Liver (tissue), 10 donors: ENCODE measurements at places on chromosomes 12 and 14. TPM values are rescaled to one million over a fixed set of nuclear protein-coding genes. Genes with fewer than 3 reads are reported as not detected.

The CDC42BPB gene
- 78.7 TPM for total RNA-seq

The AQP2 gene
- total RNA-seq: not detected

The KRT83 gene
- not detected for total RNA-seq

- DNase-seq: no peak
These were observed 36.8 kb downstream of the YARS2 start for GRCh38 chr12:32718926-32719325.

DNA sequence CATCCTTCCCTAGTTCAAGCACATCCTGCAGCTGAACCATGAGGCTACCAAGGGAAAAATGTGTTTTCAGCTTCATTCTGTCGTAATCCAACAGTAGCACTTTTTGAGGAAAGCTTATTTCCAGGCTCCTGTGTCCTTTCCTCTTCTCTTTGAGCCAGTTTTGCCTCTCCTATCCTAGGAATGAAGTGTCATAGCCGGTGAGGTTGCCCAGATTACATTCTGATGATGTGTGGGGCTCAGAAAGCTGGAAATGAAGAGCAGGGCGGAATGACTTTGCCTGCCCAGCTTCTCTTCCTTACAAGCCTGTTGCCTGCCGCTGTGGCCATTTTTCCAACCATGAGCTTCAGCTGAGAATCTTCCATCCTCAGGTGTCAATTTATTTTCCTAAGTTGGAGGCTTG lies 381.8 kb downstream of the NUAK1 start:
- no peak for DNase-seq

GRCh38 chr14:28157289-28157869 lies 609.2 kb upstream of the FOXG1 start:
- no peak for DNase-seq

DNA sequence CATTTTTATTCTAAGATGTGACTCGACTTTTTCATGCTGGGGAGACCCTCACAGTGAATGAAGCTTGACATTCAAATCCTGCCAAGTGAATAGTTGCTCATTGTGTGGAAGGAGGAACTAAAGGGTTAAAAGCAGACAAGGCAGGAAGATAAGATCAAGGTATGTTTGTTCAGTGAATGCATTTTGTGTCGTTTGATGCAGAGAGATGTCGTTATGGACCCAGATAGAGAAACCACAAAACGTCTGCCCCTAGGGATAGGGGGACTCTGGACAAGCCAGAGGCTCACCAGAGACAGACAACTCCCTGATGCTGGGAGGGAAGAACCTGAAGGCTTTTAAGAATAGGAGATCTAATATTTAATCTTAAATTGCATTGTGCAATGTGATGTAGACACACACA lies 72.5 kb upstream of the MYL2 start:
- DNase-seq: no peak

DNA sequence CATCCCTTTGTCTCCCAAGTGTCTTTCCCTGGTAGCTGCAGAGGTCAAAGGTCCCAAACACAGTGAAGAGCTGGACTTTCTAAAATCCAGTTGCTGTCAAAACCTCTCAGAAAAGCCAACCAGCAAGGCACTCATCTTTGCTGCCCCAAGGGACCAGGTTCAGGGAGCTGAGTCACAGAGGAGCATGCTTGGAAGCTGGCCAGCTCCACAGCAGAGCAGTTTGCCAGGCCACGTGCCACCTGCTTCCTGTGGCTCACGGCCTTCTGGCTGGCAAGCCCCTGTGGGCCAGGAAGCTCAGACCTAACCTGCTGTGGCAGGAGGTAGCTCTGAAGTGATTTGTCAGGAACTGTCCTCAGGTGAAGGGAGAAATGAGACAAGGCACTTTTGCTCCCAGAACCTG lies 3.6 kb downstream of the ISCU start:
- DNase-seq: no peak

DNA sequence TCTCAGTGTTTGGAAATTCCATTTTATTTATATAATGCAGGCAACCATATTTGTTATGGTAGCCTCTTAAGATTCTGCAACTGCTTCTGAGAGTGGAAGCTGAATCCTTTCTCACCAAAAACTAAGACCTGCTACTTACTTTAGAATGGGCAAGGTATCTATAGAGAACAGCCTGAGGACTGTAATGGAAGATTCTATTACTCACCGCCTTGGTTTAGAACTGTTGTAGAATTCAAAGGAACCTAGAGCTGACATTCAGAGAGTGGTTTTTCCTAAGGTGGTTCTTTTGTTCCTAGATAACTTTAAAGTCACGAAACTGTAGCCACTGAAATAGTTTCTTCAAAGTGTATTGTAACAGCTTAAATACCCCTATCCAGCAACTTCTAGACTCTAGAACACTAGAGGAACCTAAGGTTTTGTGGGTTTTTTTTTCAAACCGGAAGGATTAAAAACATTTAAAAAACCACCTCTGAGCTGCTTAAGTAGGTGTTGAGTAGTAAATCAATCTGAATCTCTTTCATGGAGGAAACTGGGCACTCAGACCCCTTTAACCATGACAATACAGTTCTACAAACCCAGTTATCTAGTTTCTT lies 4.2 kb downstream of the TDP1 start:
- DNase-seq: no peak
